Activated CD4-positive, alpha-beta T cell treated with anti-CD3 and anti-CD28 coated beads for 24 hours (primary cell): ENCODE measurements at places on chromosomes 12 and 14.

GRCh38 chr12:59158066-59158465, 237.8 kb upstream of the LRIG3 start:
- no peak for DNase-seq

- no peak for DNase-seq
Observed at GRCh38 chr14:91585856-91586255, 75.7 kb upstream of the PPP4R3A start.

GRCh38 chr14:23181946-23182345, 1.5 kb downstream of the SLC7A8 start:
- DNase-seq = no peak

GRCh38 chr12:53981634-53982565, 3.0 kb upstream of the HOXC10 start:
- no peak for DNase-seq

DNA sequence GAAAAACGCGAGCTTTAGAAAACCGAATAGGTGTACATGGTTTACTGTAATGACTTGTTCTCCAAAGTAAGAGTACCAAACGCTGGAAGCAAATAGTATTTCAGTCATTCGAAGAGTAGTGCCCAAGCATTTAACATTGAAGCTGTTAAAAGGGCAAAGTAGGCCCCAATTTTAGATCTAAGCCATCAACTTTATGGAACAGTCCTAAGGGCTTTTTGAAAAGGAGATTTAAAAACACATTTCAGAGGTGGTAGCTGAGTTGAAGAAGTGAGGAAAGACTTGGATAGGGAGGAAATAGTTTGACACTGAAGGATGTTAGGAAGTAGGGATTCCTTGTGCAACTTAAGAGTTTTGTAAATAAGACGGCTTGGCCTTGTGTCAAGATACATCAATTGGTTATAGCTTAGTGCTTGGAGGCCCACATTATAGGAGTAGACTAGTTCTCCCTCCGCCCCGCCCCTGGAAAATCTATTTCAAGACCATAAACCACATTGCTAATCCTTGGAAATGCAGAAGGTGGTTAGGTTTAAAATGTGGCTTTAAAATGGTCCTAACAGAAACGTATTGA, 783 bp upstream of the TUBA1B start:
- no peak for DNase-seq

DNA sequence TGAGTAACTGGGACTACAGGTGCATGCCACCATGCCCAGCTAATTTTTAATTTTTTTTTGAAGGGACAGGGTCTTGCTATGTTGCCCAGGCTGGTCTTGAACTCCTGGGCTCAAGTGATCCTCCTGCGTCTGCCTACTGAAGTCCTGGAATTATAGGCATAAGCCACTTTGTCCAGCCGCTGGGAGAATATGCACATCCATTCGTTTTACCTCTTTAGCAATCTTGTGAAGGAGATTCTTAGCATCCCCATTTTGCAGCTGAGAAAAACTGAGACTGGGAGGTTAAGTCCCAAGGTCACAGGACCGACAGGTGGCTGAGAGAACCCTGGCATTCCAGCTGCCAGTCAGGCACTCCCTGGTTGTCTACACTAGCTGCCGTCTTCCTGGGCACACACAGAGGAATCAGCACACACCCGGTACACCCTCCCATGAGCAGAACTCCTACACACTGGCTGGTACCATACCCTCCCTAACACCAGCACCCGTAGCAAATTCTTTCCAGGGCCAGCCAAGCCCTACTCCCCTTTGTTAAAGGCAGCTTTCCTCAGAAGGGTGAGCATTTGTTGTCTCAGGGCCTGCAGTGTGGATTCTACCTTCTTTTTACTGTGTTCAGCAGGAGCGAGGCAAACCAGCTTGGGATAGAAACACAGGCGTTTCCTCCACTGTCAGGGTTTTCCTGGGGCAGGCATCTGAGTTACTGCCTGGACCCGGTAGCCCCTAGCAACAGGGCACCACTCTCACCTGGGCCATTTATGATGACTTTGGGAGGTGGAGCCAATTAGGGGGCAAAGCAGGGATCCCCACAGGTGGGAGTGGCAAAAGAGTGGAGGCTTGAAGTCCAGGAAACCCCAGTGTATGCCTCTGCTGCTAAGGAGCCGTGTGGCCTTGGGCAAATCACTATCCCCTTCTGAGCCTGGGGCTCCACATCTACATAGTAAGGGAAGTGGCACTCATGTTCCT, 70.2 kb downstream of the IRF2BPL start:
- no peak for DNase-seq

DNA sequence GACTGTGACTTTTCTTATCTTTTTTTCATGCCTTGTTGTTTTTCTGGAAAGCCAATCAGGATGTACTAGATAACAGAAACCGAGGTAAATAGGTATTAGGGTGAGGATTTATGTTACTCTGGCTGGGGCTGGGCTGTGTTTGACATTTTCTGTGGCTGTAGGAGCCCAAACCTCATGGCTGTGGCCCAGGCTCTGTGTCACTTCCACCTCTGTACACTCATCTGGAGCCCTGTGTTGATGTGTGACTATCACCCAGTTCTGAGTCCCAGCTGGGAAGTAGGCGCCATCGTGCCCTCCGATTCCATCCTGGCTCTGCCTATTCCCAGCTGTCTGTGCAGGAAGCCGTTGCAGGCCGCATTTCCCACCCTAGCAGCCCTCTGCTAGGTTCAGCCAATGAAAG, 1.6 kb upstream of the HHIPL1 start:
- DNase-seq = no peak

- DNase-seq = no peak
Observed at GRCh38 chr14:70808416-70809224, 693 bp downstream of the MAP3K9 start.

GRCh38 chr14:55767286-55767685, 187.3 kb downstream of the KTN1 start:
- DNase-seq = no peak

- no peak for DNase-seq
Observed at GRCh38 chr12:10293570-10294227, 14.0 kb upstream of the KLRD1 start.

DNA sequence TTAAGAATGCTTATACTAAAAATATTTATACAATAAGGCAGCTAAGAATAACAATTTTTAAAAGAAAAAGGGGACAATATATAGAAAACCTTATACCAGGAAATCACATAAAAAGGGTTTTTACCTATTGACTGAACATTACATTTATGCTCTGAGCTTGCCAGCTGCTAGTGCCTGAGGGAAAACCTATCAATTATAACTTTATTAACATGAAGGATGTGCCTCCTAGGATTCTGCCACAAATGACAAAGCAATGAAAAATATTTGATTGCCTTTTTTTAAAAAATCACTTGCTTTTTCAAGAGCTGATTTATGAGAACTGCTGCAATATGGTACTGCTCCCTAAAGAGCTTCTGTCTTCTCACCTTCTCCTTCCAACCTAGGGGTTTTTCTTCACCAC, 185.7 kb downstream of the RIMBP2 start:
- no peak for DNase-seq

- no peak for DNase-seq
Observed at GRCh38 chr12:64672925-64673409, 62.7 kb downstream of the RASSF3 start.

DNA sequence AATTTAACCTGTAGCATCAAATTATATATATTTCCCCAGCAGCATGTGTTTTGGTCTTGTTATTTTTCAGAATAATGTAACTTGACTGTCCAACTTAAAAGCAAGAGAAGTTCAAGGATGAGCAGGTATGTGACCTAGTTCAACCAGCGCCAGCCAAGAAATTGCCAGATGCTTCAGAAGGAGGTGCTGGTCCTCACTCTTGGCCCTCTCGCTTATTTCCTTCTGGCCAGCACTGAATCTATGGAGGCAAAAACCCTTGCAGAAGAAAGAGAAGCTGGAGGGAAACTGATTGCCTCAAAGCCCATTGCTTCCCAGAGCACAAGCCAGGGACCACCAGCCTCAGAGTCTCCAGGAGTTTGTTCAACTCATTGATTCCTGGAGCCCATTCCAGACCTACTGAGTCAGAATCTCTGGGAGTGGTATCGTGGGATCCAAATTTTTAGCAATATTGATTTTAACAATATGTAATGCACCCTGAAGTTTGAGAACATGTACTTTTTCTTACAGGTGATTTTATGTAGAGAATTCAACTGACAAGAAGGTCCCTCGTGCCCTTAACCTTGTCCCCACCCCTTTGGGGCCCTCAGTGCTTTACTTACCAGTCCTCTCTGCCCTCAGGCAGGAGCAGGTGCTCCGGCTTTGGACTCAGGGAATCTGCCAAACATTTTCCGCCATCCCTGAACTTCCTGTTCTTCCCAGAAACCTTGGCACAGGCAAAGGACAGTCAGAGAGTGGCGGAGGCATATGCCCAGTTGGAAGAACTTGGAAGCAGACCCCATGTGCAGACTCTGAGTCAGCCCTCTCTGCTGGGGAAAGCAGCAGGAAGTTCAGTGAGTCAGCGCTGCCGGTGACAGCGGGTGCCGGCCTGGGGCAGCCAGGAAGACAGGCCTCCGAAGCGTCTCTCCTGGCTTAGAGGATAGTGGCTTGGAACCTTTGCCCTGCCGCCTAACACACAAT, 10.4 kb downstream of the BEST3 start:
- DNase-seq = no peak

DNA sequence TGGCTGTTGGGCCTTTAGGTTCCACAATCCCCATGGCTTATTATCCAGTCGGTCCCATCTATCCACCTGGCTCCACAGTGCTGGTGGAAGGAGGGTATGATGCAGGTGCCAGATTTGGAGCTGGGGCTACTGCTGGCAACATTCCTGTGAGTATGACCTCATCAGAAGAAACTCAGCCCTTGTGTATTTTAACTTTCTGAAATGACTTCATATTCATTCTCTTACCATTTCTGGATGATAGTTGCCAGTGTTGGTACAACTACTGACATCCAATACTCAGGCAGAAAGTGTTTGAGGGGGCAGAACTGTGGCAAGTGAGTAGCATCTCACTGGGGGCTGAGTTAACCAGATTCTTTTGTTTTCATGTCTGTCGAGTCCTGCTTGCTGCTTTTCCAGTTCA, 2.3 kb downstream of the DAZAP2 start:
- DNase-seq = no peak

- DNase-seq = no peak
Observed at GRCh38 chr12:33383503-33383902, 56.1 kb downstream of the SYT10 start.

- no peak for DNase-seq
Observed at GRCh38 chr12:28884904-28885679, 264.0 kb upstream of the FAR2 start.

DNA sequence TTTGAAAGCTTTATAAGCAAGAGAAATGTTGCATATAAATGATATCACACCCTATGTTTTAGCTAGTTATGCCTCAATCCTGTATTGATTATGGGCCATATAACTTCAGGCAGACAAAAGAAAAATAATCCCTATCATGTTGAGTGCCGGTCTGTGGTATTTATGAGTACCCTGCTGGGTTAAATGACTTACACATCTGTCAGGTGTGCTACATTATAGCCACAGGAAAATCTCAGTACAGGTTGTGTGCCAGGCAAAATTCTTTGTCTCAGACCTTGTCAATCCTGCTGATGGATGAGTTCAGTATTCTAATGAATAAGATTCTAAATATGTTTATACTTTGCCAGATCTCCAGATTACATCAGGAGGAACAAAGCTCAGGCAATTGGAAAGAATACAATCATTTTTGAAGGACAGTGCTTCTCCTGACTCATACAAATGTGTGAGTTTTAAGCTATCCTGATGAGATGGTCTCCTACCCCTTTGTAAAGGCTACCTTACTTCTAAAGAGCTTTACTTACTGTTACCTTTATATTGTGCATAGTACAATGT, 109.8 kb upstream of the FOXG1 start:
- no peak for DNase-seq

DNA sequence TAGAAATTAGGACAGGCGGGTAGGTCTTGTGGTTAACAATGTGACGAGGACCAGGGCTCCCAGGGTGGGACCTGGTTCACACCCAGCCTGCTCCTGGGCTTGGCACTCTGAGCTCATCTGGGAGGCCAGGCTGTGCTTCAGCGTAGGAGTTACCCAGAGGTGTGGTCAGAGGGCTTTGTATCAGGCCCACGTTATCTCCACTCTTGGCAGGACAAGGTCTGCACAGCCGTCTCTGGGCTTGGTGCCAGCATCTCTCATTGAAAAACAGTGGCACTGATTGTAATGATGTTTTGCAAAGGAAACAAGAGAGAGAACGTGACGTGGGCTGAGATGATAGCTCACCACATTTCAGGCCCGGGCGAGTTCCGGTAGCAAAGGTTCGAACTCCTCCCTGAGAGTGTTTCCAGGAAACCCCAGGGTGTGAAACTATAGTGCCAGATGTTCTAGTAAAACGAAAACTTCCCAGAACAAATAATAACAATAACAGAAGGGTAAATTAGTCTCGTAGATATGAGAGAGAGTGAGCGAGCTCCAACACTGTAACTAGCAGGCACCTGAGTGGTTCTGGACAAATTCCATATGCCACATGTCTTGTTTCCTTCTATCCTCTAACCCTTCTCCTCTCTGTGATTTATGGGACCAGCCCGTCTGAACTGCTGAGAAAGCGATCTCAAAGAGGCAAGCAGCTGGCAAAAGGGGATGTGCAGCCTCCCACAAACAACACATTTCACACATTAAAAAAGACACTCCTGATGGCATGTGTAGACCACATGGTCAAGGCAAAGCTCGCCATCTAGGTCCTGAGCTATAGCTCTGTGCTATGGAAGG, 227.3 kb downstream of the KTN1 start:
- DNase-seq = peak; percentile 37

GRCh38 chr12:119036878-119037825, 55.8 kb downstream of the SRRM4 start:
- no peak for DNase-seq

DNA sequence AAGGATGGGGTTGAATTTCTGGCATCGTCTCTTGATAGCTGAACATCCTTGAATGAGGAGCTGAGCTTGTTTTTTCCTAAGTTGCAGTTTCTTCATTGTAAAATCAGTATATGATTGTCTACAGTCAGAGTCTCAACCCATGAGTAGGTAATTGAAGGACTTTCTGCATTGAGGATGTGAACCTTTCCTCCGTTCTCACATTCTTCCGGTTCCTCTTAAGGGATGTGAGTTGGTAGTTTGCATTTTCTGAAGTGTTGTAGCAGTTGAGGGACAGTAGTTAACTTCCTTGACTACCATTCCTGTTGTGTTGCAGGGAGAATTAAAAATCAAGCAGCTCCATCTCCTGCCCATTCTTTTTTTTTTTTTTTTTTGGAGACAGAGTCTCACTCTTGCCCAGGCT, 19.1 kb downstream of the TPCN1 start:
- no peak for DNase-seq

GRCh38 chr14:90556012-90556477, 159.2 kb downstream of the CALM1 start:
- no peak for DNase-seq

DNA sequence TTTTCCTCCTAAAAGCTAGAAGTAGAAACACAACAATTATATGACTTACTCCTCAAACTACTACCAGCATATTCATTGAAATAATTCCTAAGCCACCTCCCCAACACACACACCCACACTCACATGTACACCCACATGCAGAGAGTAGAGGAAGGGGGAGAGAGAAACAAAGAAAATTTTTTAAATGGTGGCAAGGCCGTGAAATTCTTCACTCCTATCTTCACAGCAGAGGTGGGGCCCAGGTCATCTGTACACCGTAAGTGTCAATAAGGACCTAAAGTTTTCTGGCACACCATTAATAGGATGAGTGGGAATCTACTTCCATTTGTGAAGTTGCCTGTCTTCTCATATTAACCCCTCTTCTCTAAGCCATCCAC, 73.9 kb upstream of the EGLN3 start:
- DNase-seq = no peak

GRCh38 chr12:25698772-25699171, 145.7 kb upstream of the LMNTD1 start:
- DNase-seq = no peak

GRCh38 chr12:23621900-23622299, 327.6 kb downstream of the SOX5 start:
- DNase-seq = no peak
